ENCODE measurements at places on chromosomes 7 and 10.
A peak's percentile ranks its signal among the peaks of the same experiment; 100 is the strongest.

DNA sequence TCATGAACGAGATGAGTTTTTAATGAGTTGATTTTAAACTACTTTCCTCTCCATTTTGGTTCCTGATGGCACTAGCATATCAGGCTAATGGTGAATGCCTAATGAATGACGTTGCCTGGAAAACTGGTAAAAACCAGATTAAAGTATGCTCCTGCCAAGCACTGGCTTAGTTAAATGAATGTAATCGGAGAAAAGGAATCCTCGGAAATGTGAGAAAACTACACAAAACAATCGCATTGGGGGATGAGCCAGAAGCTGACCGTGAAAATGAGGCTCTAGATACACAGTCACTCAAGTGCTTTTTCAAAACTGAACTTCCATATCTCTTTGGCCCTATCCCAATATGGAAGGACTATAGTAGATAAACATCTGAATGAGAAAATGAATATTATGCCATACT is 153.8 kb upstream of the COL1A2 start:
- DNase-seq = no peak

DNA sequence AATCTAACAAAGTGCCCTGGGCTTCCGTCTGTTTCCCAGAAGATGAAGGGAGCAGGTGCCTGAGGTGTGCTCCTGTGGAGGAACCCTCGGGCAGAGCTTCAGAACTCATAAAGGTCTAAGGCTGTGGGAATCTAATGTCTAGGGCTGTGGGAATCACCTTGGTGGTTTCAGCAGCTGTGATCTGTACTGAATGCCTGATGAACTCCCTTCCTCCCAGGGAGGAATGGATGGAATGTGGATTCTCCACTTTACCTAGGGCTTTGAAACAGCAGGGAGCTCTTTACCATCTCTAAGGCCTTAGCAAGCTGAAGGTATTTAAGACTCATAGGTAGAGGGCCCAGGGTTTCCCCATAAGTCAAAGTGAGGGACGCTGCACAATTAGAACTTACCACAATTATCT is 36.0 kb upstream of the SEMA3E start:
- DNase-seq = no peak

DNA sequence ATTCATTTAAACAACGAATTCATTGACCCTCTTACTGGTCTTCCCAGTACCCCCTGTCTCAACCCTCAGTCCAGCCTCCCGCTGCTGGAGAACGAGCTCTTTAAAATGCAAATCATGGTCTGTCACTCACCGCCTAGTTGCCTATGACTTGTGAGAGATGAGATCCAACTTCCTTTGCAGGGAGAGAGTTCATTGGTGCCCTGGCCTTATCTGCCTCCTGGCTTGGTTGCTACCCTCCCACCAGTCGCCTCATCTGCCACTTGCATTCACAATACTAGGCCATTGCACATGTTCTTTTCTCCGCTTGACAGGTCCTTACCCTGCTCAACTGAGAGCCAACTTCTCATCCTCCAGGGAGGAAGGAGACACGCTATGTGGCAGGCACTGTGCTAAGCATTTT is 54.0 kb upstream of the MXI1 start:
- DNase-seq = no peak

DNA sequence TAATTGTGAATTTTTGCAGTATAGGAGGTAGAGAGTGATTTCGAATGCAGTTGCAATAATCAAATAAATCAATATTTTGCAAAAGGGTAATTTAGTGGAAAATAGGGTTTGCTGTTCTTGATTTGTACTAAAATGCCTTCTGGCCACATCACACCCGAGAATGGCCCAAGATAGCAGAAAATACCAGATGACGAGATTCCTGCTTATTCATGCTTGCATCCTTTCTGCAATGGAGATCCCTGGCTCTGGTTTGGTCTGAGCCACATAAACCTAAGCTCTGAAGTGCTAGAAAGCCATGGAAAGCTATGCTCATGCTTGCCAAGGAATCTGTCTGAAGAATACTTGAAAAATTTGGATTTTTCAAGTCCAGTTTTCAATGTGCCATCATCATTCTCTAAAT is 634.2 kb upstream of the COBL start:
- DNase-seq = no peak

DNA sequence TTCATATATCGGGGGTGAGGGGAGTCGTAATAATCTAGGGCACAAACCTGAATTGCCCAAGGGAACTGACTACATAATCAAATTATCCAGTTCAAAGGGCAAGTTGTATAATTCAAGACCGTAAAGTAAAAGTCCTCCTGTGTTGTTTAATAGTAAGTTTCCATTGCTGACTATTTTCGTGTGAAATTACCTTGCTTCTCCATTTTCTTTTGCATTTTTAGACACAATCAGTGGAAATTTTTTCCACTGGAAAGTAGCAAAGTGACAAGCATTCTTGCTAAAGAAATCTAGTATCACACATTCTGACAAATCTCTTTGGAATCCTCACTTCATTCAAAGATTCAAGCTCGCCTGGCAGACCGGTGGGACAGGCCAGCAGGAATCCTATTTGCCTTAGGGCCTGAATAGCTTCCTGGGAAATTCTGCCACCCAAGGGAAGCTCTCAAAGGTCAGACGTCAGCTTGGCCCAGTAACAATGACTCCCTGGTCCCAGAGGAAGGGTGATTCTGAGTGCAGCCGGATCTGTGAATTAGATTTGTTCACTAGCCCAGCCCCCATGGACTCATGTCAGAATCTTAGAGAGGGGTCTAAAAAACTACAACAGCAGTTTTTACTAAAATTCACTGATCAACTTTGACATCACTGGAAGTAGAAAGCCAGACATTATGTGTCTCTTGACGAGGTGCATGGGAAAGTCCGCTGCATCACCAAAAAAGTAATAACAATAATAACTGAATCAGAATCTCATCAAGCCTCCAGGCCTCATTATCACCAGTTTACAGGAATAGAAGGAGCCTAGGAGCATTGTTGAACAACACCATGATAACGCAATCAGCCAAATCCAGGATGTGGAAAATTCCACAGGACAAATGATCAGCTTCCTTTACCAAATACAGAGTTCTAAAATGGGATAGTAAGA is 161.0 kb downstream of the SKIDA1 start:
- no peak for DNase-seq

- DNase-seq = peak; percentile 93
Measured at GRCh38 chr7:74365322-74366022, 76.3 kb downstream of the CLIP2 start.

DNA sequence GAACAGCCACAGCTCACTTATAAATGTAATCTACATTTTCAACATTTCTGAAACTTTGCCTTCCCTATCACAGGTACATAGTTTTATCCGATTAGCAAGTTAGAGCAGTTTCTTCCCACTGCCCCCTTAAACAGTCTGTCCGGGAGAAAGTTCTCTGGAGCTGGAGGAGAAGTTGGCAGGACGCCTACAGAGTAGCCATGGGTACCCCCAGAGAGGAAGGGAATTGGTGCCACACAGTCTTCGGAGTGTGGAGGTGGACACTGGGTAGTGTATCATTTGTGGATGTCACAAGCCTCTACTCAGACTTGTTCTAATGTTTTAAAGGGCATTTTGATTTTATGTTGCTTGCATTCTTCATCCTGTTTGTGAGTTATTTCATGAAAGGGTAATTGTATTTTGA is 39.0 kb downstream of the TAF3 start:
- DNase-seq = peak; percentile 12

- DNase-seq = no peak
Measured at GRCh38 chr10:58969576-58969975, 206.9 kb upstream of the PHYHIPL start.

DNA sequence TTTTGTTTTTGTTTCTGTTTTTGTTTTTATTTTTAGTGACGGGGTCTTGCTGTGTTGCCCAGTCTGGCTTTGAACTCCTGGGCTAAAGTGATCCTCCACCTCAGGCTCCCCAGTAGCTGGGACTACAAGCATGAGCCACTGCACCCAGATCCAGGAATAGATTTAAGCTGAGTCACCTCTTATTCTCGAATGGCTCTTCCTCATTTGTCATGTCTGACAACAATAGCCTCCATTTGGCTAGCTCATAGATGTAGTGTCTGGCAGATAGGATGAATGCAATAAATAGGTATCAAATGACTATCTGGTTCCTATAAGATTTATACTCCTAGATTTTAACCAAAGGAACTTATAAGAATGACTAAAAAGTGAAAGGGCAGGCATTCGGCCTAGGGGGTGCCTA is 172.9 kb downstream of the TMEM26 start:
- no peak for DNase-seq

GRCh38 chr7:81618396-81619014 is 151.3 kb downstream of the HGF start:
- DNase-seq = no peak
